ENCODE measurements at places on chromosomes 13 and 19.

DNA sequence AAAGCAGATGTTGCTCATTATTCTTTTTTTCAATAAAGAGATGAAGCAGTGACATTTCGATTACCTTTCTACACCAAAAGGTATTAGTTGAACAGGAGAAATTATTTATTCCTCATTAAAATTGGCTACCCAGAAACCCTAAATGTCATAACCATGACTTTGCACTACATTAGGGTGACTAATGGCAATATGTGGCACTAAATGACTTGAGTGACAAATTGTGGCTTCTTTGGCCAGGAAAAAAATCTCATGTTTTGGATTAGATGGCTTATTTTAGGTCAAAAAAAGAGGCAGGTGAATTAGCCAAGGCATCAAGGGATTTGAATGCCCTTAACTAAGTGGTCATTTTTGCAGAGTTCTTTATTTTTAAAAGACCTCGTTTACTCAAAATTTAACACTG, 353.9 kb downstream of the NDFIP2 start:
- no peak for DNase-seq

DNA sequence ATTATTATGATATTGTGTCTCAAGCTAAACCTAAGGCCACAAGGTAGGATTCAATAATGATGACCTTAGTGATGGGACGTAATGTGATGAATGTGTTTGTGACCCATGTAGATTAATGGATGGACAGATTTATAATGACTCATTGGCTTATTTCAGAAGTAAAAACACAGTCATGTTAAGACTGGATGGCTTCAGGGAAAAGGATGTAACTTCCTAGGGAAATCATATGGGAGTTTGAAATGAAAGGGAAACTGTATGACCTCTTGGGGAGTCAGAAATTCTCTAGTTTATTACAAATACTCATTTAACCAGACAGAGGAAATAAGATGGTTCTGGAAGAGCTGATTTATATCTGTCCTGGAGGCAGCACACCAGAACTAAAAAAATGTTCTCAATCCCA, 2.9 kb downstream of the EDNRB start:
- no peak for DNase-seq

- DNase-seq, result no peak
These were observed 550.8 kb upstream of the SLITRK1 start for GRCh38 chr13:84433024-84433423.

GRCh38 chr19:2097203-2097885, 629 bp downstream of the IZUMO4 start:
- DNase-seq, result peak; percentile 66

GRCh38 chr19:12000152-12000981, 35.1 kb downstream of the ZNF433 start:
- no peak for DNase-seq

DNA sequence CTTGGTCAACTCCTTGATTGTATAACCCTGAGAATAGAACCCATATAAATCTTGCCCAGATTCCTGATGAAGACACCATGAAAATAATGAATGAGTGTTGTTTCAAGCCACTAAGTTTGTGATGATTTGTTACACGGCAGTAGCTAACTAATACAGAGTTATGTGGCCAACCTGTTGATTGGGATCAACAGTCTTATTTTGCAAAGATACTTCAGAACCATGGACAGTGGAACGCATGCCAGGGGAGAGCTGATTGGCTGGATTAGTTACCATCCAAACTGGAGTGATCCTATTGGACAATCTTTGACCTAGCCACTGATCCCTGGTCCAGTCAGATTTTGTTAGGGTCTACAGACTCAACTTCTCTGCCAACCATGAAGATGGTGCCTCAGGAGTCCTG, 26.6 kb downstream of the CD70 start:
- DNase-seq, result no peak

DNA sequence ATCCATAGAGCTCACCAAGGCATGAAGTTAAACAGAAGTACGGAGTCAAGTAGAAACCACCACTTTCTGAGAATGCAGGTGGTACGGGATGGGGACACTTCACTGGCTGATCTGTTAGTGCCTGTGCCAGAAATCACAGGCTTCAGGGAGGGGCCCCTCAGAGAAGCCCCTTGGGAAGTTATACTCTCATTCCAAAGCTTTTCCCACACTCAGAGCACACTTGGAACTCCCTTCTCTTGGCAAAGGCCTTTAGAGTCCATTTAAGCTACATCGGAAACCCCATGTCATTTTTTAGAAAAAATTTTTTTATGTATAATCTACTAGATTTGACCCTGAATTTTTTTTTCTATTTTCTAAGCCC, 80.7 kb upstream of the WASF3 start:
- DNase-seq, result no peak

GRCh38 chr13:20669162-20669561, 34.3 kb upstream of the IL17D start:
- no peak for DNase-seq

DNA sequence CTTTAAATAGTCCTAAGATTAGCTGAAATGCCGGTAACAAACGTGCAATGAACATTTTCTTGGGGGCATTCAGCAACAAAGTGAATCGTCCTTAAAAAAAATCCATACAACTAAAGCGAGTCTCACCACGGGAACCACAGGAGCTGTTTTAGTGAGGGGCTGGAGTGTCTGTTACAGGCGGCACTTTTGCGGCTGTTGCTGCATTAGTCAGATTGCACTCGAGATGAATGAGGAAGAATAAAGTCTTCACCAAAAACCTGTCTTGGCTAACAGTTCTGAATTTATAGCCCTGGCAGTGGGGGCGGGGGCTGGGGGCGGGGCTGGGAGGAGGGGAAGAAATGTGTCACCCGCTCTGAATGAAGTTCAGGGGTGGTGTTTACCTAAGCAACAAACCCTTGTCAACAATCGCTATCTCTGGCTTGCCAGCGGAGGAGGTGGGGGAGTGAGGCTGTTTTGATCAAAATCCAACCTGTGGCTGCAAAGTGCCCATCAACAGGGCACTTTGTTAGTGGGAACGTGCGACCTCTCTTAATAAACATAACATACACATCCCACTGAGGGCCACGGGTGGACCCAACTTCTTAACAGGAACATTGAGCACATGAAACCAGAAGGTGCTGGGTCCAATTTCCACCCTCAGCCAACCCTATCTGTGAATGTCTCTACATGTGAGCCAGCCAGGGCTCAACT, 44.5 kb downstream of the RFX2 start:
- DNase-seq, result peak; percentile 41

- DNase-seq, result no peak
These were observed 985.4 kb downstream of the DIAPH3 start for GRCh38 chr13:59178344-59178743.

DNA sequence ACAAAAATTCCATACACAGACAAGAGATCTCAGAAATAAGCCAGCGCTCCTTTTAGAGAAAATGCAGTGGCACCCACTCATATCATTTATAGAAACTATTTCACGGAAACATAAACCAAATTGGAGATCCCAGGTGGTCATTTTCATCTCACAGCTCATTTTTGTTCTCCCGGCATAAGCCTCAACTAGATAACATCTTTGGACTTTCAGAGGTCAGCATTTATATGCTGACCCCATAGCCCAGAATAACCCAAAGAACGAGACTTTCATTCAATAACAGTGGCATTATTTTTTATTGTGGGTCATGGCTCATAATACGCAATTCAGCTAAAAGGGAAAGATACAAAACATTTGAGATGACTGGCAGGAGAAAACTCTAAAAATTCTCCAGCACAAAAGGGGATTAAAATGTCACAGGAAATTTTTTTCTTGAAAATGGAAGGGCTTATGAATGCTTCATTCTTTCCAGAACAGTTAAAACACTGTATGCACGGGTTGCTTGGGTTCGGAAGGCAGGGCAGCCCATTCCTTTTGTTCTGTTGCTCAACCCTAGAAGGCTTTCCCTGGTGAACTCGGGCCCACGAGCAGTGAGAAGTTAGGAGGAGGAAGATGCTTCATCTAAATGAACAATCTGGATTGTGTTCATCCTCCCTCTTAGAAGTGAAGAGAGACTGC, 24.0 kb downstream of the STARD13 start:
- DNase-seq, result no peak

Measured in activated CD4-positive, alpha-beta T cell treated with anti-CD3 and anti-CD28 coated beads, Interleukin-2, amount 50 U/mL, for 48 hours (primary cell).